Esophagus muscularis mucosa (tissue), 4 donors: ENCODE measurements at places on chromosomes 1 and 21.

DNA sequence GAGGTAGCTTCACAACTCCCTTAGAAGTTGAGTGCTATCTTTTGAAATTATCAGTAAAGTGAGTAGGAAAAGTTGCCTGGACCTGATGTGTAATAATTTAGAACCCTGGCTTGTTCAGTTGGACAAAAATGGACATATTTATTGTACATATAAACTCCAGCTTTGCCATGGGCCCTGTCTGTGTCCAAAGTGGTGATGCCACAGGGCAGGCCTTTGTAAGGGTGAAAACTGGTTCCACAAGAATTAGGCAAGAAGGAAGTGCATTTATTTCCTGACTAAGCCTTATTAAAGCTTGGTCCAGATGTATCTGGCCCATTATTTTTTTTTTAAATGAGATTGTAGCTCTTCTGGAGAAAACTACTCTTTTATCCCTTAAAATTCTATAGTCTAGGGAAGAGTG is 47.9 kb downstream of the MACO1 start:
- no peak for DNase-seq

DNA sequence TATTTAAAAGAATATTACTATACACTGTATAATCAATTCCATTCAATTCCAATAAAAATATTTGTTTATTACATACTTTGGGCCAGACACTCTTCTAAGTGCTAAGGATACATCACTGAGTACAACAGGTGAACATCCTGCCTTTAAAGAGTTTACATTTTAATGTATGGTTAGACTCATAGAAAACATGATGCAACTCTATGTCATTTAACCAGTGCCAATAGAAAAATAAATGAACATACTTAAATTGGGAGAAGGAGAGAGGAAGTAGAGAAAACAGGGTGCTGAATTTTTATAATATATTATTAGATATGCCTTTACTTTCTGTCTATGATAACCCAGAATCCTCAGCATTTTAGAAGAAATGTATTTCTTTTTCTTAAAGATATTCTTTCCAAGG is 119.2 kb downstream of the TSEN15 start:
- DNase-seq: no peak

GRCh38 chr1:53575955-53576320 is 116.7 kb downstream of the DMRTB1 start:
- no peak for DNase-seq

- no peak for DNase-seq
These were observed 17.5 kb upstream of the TBX19 start for GRCh38 chr1:168263130-168263529.

DNA sequence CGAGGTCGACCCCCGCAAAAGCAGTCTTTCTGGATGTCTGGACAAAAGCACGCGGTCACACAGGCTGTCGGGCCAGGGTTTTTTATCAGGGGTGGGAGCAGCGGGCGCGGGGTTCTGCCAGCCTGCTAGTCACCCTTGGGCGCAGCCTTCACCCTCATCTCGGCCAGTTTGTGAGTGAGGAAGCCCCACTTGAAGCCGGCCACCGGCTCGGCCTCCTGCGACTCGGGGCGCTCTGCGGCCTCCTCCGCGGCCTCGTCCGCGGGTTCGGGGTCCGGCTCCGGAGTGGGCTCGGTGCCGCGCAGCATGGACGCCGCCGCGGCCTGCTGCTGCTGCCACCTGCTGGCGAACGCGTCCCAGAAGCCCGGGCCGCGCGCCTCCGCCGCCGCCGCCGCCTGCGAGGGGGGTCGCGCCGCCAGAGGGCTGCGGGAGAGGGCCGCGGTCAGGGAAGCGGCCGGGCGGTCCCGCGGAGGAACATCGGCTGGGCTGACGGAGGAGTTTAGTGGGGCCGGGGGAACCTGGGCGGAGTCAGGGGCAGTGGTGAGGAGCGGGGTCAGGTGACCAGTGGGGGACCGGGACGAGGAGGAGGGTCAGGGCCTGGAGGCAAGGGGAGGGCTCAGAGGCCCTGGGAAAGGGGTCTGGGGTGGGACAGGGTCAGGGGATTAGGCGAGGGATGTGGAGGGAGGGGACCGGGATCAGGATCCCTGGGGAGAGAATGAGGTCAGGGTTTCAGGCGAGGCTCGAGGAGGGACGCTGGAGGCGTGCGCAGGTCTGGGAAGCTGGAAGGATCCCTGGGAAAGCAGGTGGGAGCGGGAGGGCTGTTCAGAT is 4.5 kb downstream of the C1orf232 start:
- no peak for DNase-seq

DNA sequence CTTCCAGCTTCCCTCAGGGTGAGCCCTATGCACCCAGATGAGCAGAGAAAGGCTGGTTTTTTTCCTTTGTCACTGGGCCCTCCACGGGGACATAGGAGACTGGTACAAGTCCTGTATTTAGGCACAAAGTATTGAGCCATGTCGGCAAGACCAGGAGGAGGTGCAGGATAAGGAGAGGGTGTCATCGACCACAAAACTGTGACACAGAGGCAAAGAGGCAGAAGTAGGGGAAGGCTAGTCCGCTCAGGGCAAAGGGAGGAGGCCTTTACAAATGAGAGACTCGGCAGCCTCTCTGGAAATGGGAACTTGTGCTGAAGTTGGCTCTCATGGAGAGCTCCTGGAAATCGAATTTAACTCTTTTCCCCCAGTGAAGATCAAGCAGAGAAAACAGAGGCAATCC is 70.7 kb upstream of the CAMK1G start:
- DNase-seq: peak; percentile 50

GRCh38 chr1:109488696-109489095 is 5.0 kb downstream of the ATXN7L2 start:
- DNase-seq: no peak
